ENCODE measurements at places on chromosomes 5 and 9. TPM values are rescaled to one million over a fixed set of nuclear protein-coding genes. Genes with fewer than 3 reads are reported as not detected.

The PCDHB7 gene
- not detected for total RNA-seq

The CCNJL gene
- 11.2 TPM for total RNA-seq

The IARS1 gene
- total RNA-seq: 124 TPM

The HMMR gene
- total RNA-seq: 31.8 TPM

The PCDHB11 gene
- 0.11 TPM for total RNA-seq

The HEMGN gene
- total RNA-seq: not detected

The CTXN3 gene
- not detected for total RNA-seq

The SUSD1 gene
- total RNA-seq: 14.7 TPM

The MARCOL gene
- total RNA-seq: not detected

The IPPK gene
- 14.0 TPM for total RNA-seq

The SH3GL2 gene
- total RNA-seq: 0.07 TPM

The CCL28 gene
- total RNA-seq: 0.31 TPM

The HMGCR gene
- 34.1 TPM for total RNA-seq

The PPP3R2 gene
- not detected for total RNA-seq

The FAXDC2 gene
- 0.07 TPM for total RNA-seq

The BTNL8 gene
- total RNA-seq: not detected

The ITGA1 gene
- total RNA-seq: 1.6 TPM

The LCN10 gene
- total RNA-seq: not detected

The PDE8B gene
- 1.3 TPM for total RNA-seq

The GLDC gene
- 14.7 TPM for total RNA-seq

The GDA gene
- total RNA-seq: 0.84 TPM

The AGTPBP1 gene
- 7.7 TPM for total RNA-seq

The WDR38 gene
- not detected for total RNA-seq

The FAM221B gene
- total RNA-seq: not detected

The C1QTNF3 gene
- total RNA-seq: 0.23 TPM

The SPRY4 gene
- 7.9 TPM for total RNA-seq

The GDF9 gene
- total RNA-seq: 0.24 TPM

The PCDHB8 gene
- total RNA-seq: 0.25 TPM

The LCN1 gene
- total RNA-seq: not detected

The FOXD4 gene
- total RNA-seq: 0.58 TPM

The STKLD1 gene
- total RNA-seq: 1.1 TPM
